Spleen (tissue), 13 donors: ENCODE measurements at places on chromosomes 12 and 14. TPM values are rescaled to one million over a fixed set of nuclear protein-coding genes. Genes with fewer than 3 reads are reported as not detected.

- DNase-seq = no peak
These were observed 83.3 kb downstream of the DAAM1 start for GRCh38 chr14:59271734-59272133.

SLC5A8 gene
- not detected for total RNA-seq

DNA sequence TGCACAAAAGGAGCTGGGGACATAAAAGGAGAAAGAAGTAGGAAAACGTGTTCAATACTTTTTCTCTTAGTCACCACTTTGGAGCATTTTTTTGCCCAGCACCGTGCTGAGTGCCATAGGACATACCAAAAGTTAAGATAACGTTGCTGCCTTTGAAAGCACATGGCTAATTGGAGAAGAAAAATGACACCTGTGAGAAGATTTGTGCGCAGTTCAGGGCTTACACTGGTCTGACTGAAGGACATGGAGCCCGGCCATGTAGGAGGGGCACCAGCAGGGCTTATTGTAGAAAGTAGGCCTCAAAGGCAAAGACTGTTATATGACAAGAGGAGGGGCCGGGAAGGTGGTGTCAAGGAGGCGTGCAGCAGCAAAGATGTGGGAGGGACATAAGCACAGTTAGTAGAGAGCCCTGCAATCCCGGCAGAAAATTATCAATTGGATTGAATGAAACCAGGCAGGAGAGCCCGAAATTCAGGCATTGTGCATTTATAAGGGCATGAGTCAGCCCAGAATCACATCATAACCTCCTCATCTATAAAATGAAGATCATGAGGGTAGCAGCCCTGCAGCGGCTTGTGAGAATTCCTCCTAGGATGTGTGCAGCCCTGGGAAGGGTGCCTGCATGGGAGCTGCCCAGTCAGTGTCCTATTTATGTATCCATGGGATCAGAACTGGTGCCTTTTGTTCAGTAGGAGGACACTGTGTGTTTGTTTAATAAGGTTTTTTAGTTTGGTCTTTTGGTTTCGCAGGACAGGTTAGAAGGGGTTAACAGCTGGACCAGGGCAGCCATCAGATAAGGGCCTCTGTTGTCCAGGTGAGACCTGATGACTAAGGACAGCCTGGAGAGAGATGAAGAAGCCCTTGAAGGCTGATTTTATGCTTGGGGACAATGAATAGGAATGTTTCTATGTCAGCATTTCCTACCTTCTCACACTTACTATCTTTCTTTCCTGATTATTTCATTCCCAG is 122.4 kb downstream of the GPR135 start:
- no peak for DNase-seq

DNA sequence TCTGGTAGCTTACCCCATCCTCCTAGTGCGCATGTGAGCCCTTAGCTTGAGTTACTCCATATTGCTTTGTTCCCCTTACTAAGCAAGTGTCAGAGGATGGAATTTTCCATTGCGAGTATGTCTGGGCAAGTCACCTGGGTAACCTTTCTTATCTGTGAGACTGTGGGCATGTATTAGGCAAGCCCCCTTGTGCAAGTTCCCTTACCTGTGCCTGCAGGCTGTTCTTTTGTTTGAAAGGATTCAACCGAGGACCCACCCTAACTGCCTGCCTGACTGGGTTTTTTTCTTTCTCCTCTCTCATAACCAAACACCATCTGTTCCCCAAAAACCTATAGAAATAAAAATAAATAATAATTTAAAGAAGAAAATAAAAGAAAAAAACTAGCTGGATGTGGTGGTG is 22.3 kb upstream of the PPP2R5E start:
- no peak for DNase-seq

GRCh38 chr12:43112101-43112920 is 439.7 kb downstream of the ADAMTS20 start:
- DNase-seq = no peak

DNA sequence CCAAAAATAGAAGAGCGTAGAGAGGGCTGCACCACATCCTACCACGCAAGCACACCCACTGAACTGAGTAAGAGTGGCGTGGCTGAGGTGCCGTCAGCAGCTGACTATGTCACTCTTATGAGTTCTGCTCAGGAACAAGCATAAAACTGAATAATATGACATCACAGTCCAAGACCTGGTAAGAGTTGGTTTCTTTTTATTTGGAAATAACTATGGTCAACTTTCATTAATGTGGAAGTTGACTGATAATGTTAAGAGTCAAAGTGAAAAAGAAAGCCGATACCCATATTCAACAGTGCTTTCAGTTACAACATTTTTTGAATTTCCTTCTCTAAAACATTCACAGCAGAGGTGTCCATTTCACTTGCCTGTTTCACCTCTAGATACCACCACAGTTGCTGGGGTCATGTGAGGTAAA is 44.6 kb downstream of the GNS start:
- DNase-seq = no peak

DNA sequence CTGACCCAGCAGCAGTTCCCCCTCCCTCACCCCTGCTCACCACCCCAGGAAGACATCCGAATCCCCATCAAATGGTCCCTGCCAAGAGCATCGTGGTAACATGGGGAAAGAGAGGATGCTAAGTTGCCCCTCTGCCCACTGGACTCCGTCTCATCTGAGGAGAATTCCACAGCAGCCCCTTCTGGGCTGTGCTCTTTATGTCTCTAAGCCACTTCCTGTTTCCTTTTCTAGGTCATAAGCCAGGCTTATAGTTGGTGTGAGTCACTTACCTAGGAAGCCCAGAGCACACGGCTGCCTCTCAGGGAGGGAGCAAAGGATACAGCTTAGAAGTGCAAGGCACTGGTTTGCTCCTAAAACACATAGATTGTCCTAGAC is 76.0 kb downstream of the VCPKMT start:
- DNase-seq = no peak

DNA sequence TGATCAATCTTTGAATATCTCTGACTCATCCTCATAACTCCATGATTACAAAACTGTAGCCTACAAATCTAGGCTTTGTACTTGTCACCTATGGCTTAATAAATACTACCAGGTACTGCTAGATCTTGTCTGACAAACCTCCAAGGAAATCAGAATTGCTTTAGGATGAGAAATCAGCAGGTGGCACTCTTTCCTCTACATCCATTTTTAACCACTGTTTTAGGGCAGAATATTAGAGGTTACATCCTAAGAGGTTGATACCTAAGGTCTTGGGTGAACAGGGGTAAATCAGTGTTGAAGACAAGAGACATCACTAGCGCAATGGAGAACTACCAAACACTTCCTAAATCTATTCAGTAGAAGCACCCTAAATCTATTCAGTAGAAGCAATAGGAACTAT is 63.1 kb upstream of the SOX5 start:
- DNase-seq = no peak

KLRD1 gene
- total RNA-seq = 24.5 TPM

DNA sequence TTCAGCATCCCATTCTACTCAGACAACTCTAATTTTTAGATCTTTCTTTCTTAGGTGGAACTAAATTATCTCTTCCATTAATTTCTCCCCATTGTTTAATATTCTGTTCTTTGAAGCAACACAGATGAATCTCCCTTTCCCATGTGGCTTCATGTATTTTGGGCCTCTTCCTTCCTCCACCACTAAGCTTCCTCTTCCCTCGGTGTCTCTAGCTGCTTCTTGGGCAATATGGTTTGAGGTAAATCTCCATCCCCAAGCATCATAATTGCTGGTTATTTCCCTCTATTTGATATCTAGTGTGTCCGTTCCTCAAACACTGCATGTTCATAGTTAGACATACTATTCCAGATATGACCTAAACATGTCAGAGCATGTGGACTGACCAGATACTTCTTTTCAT is 119.2 kb downstream of the PELI2 start:
- DNase-seq = no peak

- DNase-seq = no peak
These were observed 63.5 kb downstream of the ELK3 start for GRCh38 chr12:96257550-96258103.

GRCh38 chr12:113466454-113467141 is 5.1 kb downstream of the LHX5 start:
- no peak for DNase-seq

BICDL1 gene
- 10.0 TPM for total RNA-seq
